ENCODE measurements at places on chromosomes 6 and 20.

DNA sequence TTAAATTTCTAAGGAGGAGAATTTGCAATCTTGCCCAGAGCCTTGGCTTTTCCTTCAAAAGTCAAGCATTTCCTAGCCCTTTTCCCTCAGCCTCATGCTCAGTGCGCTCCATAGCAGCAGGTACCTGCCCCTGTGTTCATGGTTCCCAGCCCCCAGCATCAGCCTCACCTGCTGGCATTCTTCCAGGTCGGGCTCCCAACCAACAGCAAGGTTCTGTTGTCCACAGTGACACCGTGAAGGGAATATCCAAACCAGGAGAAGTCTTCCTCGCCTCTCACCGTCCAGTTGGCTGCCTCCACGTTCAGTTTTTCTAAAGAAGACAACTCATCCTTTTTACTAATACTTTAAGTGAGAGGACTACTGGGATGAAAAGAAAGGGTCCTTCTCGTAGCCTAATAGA is 42.7 kb downstream of the GPLD1 start:
- DNase-seq, result no peak

DNA sequence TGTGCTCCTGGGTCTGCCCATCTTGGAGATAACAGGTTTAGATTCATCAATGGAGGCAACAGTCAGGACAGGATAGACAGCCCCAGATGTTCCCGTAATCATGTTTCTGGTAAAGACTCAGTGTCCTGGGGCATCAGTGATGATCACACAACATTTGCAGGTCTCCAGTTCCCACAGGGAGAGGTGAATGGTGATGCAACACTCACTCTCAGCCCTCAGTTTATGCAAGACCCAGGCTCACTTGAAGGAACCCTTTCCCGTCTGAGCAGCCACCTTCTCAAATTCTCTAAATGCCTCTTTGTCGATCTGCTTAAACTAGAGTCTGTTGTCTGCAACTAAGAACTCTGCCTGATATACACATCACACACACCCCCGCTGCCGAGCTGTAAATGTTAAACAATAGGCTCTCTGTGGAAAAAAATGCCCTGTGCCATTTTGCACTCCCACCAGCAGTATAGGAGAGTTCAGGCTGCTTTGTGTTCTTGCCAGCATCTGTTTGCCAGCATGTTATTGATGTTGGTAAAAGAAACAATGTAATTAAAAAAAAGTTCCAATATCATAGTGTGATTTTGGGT is 30.1 kb upstream of the SCP2D1 start:
- DNase-seq, result no peak

DNA sequence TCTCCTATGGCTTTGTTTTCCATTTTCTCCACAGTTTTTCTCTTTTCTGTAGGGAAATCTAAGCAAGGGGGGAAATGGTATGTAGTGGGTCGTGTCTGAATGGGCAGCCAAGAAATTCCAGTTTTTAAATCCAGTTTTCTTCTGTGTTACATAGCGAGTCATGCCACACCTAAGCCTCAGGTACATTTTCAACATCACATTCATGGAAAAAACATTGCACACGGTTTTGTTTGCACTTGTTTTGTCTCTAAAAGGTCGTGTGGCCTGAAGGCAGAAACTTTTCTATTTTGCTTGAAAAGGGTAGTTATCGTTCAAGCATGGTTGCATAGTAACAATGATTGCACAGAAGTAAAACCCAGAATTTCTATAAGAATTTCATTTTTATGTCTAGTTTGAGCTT is 70.5 kb downstream of the MOXD1 start:
- no peak for DNase-seq

- DNase-seq, result no peak
Measured at GRCh38 chr6:13027207-13027606, 301.1 kb downstream of the TBC1D7 start.

GRCh38 chr6:71287926-71288227 is 734 bp upstream of the OGFRL1 start:
- DNase-seq, result no peak

- no peak for DNase-seq
Measured at GRCh38 chr6:141088171-141088570, 1044.6 kb upstream of the GJE1 start.

- no peak for DNase-seq
Measured at GRCh38 chr6:53358440-53359094, 9.8 kb upstream of the ELOVL5 start.

DNA sequence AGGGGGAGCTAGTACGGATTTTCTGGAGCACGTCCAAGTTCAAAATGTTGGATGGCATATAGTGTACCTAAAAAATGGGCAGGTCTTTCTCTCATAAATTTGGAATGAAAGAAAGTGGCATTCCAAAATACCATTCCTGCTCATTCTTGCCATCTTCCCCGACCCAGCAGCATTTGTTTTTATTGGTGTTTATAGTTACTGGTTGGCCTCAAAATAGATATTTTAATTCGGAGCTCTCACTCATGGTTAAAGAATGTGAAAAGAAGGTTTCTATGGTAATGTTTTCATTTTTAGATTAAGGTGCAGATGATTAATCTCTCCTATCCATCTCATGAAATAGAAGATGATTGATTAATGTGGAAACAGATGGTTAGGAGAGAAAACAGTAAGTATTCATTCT is 204.5 kb downstream of the HIVEP2 start:
- no peak for DNase-seq

DNA sequence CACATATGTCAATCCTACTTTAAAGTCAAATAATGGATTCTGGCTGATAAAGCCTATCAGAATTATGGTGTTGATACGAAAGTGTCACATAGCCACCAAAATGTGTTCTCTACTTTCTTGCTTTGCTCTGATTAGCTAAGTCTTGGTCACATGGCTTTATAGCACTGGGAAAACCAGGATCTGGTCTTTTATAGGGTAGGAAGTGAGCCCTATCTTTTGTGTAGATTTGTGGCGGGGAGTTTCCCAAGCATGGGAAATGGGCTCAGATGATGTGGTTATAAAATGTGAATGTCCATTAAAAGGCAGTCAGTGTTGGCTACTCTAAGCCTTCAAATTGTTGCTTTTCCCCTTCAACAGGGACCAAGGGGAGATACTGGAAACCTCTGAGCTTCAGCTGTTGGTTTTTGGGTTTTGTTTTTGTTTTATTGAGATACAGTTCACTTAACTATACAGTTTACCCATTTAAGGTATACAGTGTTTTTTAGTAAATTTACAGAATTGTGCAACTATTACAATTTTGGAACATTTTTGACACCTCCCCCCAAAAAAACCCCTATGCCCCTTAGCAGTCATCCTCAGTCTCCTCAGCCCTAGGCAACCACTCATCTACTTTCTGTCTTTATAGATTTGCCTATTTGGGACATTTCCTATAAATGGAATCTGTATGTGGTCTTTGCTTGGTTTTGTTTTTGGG is 12.2 kb downstream of the RRP36 start:
- DNase-seq, result no peak

- no peak for DNase-seq
Measured at GRCh38 chr6:35036828-35037663, 104.1 kb downstream of the TCP11 start.

DNA sequence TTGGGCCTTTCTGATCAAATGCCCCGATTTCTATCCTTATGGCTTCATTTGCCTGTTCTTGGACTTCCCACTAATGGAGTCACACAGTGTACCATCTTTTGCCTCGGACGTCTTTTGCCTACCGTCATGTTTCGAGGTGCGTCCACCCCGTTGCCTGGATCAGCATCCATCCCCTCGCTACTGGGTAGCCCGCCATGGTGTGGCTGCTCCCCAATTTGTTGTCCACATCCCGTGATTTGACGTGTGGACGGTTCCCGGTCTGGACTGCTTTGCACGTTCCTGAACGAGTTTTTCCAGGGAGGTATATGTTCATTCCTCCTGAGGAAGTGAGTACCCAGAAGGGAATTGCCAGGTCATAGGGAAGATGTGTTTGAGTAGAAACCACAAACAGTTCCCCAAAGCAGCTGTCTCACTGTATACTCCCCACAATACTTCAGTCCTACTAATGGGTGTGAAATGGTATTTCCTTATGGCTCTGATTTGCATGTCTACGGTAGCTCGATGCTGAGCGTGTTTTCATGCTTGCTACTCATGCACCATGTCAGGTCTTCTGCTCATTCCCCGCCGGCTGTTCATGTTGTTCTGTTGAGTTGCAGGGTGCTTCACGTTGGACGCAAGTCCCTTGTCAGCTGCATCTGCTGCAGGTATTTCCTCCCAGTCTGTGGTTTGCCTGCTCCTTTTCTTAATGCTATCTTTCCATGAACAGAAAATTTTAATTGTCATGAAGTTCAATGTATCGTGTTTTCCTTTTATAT is 86.8 kb upstream of the AFDN start:
- no peak for DNase-seq

GRCh38 chr20:41018153-41018552 is 10.5 kb upstream of the TOP1 start:
- no peak for DNase-seq

- DNase-seq, result no peak
Measured at GRCh38 chr6:134175532-134176263, 123.3 kb upstream of the SLC2A12 start.

DNA sequence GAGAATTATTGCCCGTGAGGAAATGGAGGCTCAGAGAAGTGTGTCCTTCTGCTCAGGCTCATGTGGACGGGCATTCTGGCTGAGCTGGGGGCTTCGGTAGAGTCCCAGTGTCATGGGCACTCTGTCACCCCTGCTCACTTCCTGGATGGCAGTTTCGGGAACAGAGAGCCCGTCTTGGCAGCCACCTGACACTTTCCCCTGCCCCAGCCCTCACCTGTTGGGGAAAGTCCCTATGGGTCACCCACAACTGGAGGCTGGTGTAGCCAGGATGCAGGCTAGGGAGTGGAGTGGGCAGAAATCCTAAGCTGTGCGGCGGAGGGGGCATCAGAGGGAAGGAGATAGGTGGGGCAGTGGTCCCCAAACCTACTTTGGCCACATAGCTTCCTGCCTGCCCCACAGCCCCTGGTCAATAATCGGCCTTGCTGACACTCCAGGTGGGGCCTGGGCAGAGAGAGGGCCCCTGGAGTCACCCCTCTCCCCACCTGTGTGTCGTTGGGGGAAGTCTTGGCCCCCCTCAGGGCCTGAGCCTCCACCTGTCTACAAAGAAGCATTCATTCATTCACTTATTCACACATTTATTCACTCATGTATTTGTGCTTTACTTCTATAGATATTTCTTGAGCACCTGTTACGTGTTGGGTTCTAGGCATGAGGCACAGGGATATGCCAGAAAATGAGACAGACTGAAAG is 40.5 kb downstream of the SNAI1 start:
- no peak for DNase-seq

- no peak for DNase-seq
Measured at GRCh38 chr6:129321303-129321702, 388.7 kb downstream of the ARHGAP18 start.

- DNase-seq, result no peak
Measured at GRCh38 chr6:148831531-148831930, 84.7 kb downstream of the UST start.

DNA sequence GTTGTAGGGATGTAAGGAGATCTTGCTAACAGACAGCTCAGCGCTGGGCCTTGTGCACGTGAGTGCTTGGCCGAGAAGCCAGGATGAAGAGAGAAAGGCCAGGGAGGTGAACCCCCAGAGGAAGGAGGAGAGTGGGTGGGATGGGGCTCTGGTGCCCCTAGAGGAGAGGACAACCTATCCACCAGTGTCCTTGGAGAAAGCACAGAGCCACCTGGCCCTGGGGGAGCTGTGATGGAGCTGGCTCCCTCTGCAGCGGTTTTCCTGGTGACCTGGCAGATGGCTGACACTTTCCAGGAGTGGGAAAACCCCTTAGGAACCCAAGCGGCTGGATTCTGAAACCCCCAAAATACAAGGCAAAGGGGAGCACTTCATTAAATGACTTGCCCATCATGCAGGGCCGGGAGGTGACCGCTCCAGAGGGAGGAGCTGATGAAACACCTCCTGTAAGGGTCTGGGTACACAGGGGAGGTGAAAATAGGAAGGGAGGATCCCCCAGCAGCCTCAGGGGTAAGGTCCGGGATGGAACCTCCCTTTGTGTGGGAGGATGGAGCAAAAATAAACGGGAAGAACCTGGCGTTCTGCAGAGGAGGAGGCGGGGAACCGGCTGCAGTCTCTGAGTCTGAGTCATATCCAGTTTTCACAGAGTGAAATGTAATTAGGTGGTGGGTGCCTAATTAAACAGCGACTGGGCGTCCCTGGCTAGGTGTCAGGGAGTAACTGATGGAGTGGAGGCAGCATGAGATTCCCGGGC is 80.4 kb downstream of the SULF2 start:
- no peak for DNase-seq

DNA sequence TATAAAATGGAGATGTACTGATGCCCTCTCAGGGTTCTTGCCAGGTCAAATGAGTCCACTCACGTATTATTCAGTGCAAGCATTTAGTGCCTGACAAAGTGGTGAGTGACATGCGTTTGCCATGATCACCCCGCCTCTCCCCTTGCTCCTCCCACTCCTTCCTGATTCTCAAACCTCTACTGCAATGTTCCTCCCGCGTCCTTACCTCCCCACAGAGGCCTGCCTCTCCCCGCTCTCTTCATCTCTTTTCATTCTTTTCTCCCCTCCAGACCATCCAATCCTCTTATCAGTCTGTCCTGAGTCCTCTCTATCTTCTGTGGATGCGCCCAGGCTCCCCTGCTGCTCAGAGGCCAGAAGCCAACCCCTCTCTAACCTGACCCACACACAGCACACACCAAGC is 40.7 kb downstream of the KCNK5 start:
- no peak for DNase-seq

GRCh38 chr6:45630801-45631200 is 253.1 kb upstream of the SUPT3H start:
- no peak for DNase-seq

- no peak for DNase-seq
Measured at GRCh38 chr6:30311671-30312070, 15.1 kb upstream of the TRIM39 start.

DNA sequence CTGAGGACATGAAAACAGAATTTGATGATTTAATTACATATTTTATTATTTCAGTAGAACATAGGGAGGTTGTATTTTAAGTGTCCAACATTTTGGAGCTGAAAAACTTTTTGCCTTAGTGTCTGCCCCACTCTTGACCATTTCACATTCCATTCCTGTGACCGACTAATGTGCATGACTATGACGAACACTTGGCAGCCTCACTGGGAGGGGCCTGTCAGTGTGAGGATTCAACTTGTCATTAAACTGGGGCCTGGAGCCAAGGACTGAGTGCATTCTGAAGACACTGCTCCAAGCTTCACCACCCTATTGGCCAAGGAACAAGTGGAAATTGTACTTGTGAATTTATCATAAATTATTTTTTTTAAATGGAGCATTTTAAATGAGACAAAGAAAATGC is 661.3 kb downstream of the BCKDHB start:
- no peak for DNase-seq

GRCh38 chr6:85482206-85482904 is 32.5 kb downstream of the NT5E start:
- DNase-seq, result no peak

GRCh38 chr6:610882-611281 is 46.0 kb downstream of the HUS1B start:
- no peak for DNase-seq

- no peak for DNase-seq
Measured at GRCh38 chr6:153103319-153103655, 27.8 kb downstream of the RGS17 start.
